ENCODE measurements at places on chromosomes 2 and 18. TPM values are rescaled to one million over a fixed set of nuclear protein-coding genes. Genes with fewer than 3 reads are reported as not detected.

Gene C2orf74
- total RNA-seq = 6.2 TPM

Gene C1D
- 55.6 TPM for total RNA-seq

Gene CCDC85A
- 3.0 TPM for total RNA-seq

Gene GALNT5
- 16.3 TPM for total RNA-seq

Gene IL1A
- 2.3 TPM for total RNA-seq

Gene LRRC30
- not detected for total RNA-seq

Gene SLC8A1
- total RNA-seq = 8.9 TPM

Gene GKN2
- total RNA-seq = not detected

Gene LOXHD1
- total RNA-seq = not detected

Gene HRH4
- not detected for total RNA-seq

Gene IL36G
- total RNA-seq = 0.20 TPM

Gene DPP4
- 256 TPM for total RNA-seq

Gene HOXD9
- 2.9 TPM for total RNA-seq

Gene PTCD3
- total RNA-seq = 92.1 TPM

Gene DSC2
- total RNA-seq = 59.6 TPM

Gene CTNNA2
- 3.7 TPM for total RNA-seq

Gene RAB27B
- 13.1 TPM for total RNA-seq

Gene IWS1
- 45.9 TPM for total RNA-seq

Gene REG1B
- not detected for total RNA-seq

Gene C2orf80
- total RNA-seq = not detected

Gene INPP5D
- 2.9 TPM for total RNA-seq

Gene KANSL3
- total RNA-seq = 26.7 TPM

Gene THADA
- 19.8 TPM for total RNA-seq

Gene LRRFIP1
- 49.0 TPM for total RNA-seq

Gene ADNP2
- total RNA-seq = 17.7 TPM

Gene ZNF512
- 27.7 TPM for total RNA-seq

Gene ANKRD30BL
- total RNA-seq = not detected
